CD4-positive, alpha-beta T cell treated with Interleukin-21 for 1 hour (primary cell): ENCODE measurements at places on chromosomes 16 and 17.

DNA sequence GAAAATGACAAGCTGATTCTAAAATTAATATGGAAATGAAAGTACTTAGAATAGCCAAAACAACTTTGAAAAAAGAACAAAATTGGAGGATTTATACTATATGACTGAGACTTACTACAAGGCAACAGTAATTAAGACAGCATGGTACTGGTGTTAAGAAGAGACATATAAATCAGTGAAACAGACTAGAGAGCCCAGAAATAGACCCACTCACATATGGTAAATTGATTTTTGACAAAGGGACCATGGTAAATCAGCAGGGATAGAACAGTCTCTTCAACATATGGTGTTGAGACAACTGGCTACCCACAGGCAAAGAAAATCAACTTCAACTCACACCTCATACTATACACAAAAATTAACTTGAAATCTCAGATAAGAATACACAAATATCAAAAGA, 12.9 kb downstream of the CMC2 start:
- DNase-seq = no peak

- no peak for DNase-seq
These were observed 61.6 kb downstream of the MRTFB start for GRCh38 chr16:14132696-14133048.

- DNase-seq = no peak
These were observed 123.0 kb downstream of the CHD9NB start for GRCh38 chr16:52929478-52930400.

GRCh38 chr17:44968225-44969143, at the start of gene C1QL1:
TSS of gene C1QL1 (minus strand) at chr17:44968303. CDS start at chr17:44968048, 255 bp downstream.
- DNase-seq = peak; percentile 88

DNA sequence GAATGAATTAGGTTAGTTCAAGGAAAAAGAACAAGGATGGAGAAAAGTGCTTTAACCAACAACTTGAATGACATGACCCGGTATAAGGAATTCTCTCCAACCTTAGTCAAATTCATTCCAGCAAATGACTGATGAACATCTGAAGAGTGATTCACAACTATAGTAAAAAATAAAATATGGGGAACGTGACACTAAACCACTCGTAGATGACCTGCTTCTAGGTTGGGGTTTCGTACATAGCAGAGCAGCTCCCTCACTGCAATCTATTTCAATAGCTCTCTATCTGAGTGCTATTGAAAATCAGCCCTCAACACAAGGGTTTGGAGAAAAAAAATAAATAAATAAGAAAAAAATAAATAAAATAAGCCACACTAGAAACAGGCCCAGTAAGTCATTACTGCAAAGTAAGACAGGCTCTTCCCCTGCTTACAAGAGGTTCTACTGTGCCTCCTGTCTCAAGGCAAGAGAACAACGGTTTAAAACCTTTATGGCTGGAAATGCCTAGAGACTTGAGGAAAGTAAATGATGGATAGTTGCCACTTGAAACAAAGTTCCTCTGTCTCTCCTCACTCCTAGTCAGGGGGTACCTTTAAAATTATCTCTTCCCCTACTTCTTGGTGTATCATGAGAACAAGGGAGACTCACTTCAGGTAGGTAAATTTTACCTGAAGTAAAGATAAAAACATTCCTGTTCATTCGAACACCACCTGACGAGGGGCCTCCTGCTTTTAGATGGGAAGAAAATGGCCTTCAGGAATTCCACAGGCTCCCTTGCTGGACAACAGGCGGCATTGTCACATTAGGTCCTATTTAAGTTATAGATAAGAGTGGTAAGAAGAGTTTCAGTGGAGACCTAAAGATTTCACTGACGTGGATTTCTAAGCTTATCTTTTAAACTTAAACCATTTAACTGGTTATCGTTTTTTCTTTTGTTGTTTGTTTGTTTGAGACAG, 20.5 kb downstream of the COG7 start:
- DNase-seq = no peak

GRCh38 chr17:6786618-6787017, 10.6 kb downstream of the FBXO39 start:
- no peak for DNase-seq

DNA sequence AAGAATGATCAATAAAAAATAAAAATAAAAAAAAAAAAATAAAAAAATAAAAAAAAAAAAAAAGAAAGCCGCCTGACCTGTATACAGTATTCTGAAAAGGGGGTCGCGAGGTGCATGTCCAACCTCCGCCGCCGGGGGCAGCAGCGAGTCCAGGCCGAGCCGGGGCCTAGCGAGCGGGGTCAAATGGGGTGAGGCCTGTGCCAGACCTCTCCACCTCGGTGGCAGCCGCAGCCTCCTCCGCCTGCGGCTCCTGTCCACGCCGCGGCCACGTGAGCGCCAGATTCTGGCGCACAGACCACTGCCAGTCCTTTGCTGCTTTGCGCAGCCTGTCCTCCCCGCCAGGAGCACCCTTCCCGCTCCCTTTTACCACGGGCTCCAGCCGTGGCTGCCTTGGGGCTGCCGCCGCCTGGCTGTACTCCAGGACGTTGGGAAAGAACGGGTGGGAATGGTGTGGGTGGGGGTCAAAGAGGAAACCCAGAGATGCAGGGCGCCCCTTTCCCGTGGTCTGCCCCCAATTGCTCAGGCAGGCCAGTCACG, 2.4 kb upstream of the BCKDK start:
- peak; percentile 85 for DNase-seq

- DNase-seq = no peak
These were observed 5.0 kb downstream of the NLRC5 start for GRCh38 chr16:56994311-56994710.

- DNase-seq = no peak
These were observed 366.3 kb upstream of the HSBP1 start for GRCh38 chr16:83441517-83441916.

GRCh38 chr17:42017866-42018200, 594 bp upstream of the DNAJC7 start:
- no peak for DNase-seq

DNA sequence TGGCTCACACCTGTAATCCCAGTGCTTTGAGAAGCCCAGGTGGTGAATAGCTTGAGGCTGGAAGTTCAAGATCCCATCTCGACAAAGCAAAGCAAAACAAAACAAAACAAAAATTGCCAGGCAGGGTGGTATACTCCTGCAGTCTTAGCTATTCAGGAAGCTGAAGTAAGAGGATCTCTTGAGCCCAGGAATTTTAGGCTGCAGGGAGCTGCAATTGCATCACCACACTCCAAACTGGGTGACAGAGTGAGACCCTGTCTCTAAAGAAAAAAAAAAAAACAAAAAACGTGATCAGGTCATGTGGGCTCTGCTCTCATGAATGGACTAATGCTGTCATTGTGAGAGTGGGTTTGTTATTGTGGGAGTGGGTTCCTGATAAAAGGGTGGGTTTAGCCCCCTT, 409.1 kb downstream of the NPIPA7 start:
- no peak for DNase-seq

- DNase-seq = no peak
These were observed 1.2 kb downstream of the ASGR1 start for GRCh38 chr17:7177954-7178477.

DNA sequence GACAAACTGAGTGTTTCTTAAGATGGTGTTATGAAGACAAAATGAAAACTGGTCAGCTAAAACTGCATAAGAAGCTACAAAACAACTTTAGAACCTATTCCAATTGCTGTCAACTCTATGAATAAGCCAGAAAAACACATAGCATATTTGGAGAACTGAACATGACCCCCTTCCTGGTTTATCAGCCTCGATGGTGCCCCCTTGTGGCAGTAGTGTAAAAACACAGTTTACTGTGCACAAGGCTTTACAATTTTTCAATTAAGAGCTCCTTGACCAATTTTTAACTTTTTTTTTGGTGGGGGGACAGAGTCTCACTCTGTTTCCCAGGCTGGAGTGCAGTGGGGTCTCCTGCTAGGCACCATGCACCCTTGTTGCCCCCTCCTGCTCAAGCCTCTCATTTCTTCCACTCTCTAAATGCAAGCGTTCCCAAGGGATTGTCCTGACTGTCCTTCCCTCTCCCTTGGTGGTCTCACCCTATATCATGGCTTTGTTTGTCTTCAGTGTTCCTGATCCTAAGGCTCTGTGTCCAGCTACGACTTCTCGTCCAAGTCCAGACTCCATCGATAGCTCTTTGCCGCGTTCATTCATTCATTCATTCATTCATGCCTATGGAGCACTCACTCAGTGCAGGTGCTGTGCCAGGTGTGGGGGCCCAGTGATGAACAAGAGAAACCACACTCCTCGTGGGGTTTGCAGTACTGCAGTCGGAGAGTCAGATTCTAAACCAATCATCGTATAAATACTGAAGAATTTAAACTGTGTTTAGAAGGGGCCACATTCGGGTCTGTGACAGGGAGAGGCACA, 7.5 kb downstream of the EIF1 start:
- DNase-seq = peak; percentile 84

DNA sequence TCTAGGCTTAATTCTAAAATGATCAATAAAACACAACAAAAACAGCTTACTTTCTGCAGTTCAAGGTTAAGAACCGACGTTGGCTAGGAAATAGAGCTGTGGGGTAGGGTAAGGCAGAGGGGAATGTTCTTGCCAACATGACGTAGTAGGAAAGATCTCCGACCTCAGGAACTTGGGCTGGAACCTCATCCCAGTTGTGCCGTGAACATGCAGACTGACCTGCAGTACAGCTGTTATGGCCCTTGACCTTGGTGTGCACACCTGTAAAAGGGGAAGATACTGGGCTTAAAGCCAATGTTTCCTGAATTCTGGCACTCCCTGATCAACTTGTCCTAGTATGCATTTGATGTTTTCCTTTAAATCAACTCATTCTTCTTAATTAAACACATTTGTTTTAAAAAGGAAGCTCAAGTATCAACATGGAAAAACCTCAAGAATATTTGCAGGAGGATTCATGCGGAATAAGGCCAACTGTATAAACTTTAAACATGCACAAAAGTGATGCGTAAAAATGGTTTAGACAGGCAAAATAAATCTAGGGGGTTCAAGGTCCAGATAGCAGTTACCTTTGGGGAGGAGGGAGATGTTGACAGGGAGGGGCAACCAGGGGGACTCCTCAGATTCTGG, 14.2 kb upstream of the SLC6A2 start:
- DNase-seq = no peak

DNA sequence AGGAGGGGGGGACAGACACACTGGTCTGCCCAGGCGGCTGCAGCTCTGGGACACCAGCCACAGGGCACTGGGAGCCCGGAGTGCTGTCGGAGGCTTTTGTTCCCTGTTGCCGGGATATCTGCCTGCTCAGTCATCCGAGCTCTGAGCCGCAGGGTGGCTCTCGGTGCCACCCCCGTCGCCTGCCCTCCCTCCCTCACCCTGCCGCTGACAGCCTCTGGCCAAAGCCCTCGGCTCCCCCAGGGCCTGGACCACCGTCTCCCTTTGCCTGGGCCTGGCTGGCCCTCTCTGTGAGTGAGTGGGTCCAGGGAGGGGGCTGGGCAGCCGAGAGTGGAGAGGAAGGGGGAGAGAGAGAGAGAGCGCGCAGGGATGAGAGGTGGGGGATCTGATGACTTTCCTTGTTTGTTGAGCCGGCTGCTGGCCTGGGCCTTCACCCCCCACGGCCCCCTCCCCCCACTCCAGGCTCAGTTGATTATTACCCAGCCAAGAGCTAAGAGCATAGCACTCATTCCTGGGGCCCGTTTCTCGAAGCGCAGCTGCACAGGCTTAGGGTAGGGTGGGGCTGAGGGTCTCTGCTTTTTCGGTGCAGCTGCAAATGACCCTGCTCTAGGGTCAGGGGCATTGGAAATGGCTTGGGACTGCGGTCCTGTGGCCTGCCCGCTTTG, 2.7 kb downstream of the FOXJ1 start:
- DNase-seq = no peak

DNA sequence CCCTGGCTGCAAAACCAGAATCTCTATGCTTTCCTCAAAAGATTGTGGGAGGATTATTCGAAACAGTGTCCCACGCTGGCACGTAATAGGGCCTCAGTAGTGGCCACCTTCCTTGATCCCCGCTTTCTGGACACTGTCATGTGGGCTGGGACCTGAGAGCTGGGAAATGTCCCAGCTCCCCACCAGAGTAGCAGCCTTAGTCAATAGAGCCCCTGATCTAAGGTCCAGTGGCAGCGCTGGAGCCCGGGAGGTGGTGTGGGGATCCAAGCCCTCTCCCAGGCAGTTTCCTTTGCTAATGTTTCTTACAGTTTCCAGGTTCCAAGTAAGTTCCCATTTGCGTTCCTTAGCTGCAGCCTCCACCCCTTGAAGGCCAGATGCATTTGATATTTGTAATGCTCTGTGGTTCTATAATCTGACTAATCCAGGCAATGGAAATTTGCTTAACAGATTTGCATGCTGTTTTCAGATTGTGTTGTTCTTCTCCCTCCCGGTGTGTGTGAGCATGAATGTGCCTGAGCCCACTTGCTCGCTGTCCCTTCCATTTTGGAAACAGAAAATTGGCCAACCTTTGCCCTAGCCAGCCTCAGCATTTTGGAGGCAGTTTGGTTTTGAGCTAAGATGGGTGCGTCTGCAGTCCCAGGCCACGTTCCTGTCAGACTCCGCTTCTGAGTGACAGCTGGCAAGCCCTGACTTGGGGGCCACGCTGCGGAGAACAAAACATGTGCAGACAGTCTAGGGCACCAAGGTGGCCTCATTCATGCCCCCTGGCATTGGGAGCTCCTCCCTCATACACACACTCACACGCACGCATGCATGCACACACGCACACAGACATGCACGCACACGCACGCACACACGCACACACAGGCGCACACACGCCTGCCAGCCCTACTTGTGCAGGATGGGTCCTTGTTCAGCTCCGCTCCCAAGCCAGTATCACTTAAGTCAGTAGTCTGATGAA, 69.4 kb downstream of the CCDC182 start:
- DNase-seq = no peak

DNA sequence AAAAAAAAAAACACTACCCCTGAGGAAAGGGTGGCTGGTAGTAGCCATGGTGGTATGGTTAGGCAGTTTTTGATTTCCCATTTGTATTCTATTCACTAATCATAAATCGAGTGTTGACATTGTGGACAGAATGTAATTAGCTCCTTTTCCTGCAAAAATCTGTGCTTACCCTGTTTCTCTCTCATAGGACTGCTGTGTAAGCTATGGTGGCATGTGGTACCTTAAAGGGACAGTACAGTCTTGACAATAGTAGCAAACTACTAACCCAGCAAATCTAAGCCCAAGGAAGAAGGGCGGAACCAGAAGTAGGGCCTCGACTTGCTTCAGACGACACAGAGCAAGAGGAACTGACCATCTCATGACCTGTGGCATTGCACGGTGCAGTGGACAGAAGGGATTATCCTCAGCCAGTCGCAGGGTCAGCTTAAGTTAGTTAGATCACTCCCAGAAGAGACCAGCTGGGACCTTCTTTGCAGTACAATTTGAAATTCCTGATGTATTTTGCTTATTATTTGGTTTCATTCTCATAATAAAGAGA, 36.3 kb downstream of the POLR3E start:
- DNase-seq = no peak

DNA sequence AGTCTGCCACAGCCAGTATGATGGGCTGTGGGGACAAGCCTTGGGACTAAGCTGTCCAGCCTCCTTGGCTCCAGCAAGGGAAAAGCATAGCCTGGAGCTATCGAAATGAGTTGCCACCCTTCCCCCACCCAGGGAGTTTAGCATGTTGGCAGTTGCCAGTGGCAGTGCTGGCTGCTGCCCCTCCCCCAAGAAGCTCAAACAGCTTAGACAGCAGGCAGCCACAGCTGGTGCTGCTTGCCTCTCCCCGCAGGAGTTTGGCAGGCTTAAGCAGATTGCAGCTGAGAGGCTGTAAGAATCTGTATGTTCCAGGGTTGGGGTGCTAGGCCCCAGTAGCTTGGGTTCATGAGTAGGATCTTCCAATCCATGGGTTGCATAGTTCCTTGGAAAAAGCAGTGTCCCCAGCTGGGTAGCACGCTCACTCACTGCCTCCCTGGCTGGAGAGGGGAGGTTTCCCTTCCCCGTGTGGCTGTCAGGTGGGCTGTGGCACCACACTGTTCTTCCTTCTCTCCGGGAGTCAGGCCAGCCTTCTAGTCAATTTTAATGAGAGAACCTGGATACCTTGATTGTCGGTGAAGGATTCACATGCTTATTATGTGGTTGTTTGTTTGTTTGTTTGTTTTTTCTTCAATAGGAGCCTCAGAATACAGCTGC, 506.1 kb downstream of the CDH11 start:
- no peak for DNase-seq
